Germinal center (tissue), 1 donor: ENCODE measurements at places on chromosomes 2 and 18.

- no peak for DNase-seq
These were observed 141.5 kb downstream of the COPS8 start for GRCh38 chr2:237227190-237227589.

DNA sequence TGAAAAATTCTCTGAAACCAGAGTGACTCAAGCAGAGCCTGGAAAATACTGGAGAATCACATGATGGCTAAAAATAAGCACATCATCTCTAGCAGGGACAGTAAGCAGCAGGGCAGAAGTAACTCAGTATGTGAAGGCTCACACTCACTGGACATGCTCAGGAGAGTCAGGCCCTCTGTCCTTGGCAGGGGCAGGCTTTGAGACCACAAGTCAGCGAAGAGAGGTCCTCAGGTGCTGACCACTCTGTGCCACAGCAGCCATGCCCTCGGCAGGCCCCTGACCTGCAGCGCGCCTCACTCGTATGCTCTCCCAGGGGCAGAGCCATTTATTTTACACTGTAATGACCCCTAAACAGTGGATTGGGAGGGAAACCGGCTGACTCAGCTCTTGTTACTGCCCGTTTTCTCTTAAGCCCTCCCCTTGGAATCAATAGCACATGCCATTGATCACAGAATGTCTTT lies 76.8 kb downstream of the MAPRE2 start:
- no peak for DNase-seq

GRCh38 chr18:70046207-70046606 lies 98.5 kb upstream of the CD226 start:
- no peak for DNase-seq

GRCh38 chr2:191376981-191377629 lies 131.9 kb downstream of the MYO1B start:
- no peak for DNase-seq

DNA sequence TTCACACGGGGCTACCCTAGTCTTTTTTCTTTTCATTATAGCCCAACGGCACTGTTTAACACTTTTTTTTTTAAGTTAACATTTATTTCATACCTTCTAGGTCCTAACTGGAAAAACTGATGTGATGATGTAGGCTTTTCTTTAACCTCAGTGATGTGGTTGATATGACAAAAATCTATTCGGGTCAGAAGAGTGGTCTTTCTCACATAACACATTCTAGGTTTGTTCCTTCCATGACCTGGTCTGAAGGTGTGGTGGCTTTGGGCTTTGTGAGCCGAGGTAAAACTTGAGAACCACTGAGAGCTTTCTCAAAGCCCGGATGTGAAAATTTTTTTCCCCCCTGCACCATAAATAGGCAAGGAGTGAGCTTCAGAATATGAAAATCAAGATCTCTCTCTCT lies 44.2 kb downstream of the GPD2 start:
- no peak for DNase-seq

GRCh38 chr2:40371525-40372282 lies 80.2 kb downstream of the SLC8A1 start:
- DNase-seq = no peak

- no peak for DNase-seq
These were observed 21.9 kb downstream of the CD28 start for GRCh38 chr2:203728321-203728720.
